Urinary bladder (tissue), 4 donors: ENCODE measurements at places on chromosomes 2 and 18. TPM values are rescaled to one million over a fixed set of nuclear protein-coding genes. Genes with fewer than 3 reads are reported as not detected.

SPATA3 gene
- not detected for total RNA-seq

GPR45 gene
- total RNA-seq = not detected

TBC1D8 gene
- 19.0 TPM for total RNA-seq

OR6B2 gene
- total RNA-seq = not detected

ACADL gene
- 4.9 TPM for total RNA-seq

CPLX4 gene
- not detected for total RNA-seq

VIT gene
- total RNA-seq = 10.0 TPM

LYPD6B gene
- 15.2 TPM for total RNA-seq

TUBA3E gene
- total RNA-seq = not detected

AGFG1 gene
- total RNA-seq = 49.0 TPM
